ENCODE measurements at places on chromosomes 1 and 21.

GRCh38 chr1:205350691-205351141, 6.0 kb downstream of the KLHDC8A start:
- DNase-seq = no peak

- no peak for DNase-seq
Observed at GRCh38 chr1:117971777-117972176, 42.2 kb downstream of the WDR3 start.

DNA sequence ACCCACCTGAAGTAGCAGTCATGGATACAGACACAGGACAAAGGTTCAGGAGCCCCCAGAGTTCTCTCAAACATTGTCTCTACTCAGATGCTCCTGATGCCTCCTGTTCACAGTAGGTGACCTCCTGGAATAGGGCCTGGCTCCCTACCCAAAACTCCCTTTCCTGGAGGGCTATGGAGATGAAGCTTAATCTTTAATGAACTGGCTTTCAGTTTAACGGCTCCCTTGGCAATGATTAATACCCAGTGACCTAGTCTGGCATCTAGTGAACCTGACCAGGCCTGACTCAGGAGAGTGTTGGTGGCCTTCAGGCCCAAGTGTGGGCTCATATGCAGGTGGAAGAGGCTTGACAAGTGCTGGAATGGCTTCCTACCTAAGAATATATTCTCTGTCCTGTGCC, 65.2 kb upstream of the TRABD2B start:
- no peak for DNase-seq

DNA sequence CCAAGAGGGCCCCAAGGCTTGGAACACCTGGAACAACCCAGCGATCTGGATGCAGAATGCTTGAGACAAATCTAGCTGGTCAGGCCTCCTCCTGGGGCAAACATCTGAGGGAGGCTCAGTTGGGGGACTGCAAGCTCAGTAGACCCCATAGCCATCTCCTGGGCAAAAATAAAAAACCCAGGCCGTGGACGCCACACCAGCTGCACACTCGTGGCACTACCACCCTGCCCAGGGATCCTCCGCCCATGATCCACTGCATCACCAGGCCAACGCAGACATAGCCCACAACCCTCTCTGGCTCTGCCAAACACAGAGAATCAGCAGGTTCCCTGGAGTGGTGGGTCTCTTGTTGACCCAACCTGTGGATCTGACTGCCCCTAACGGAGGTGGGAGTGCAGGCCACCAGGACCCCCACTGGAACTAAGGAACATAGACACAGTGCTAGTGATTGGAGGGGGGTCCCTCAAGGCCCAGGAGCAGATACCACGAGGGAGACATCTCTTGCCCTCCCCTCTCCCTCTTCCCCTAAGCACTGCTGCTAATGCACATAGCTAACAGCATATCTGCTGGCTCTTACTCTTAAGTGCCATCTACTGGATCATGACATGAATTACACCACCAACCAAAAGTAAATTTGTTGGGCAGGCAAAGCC, 147.2 kb downstream of the CHD1L start:
- DNase-seq = no peak

GRCh38 chr21:36184545-36184944, 27.9 kb downstream of the DOP1B start:
- no peak for DNase-seq

DNA sequence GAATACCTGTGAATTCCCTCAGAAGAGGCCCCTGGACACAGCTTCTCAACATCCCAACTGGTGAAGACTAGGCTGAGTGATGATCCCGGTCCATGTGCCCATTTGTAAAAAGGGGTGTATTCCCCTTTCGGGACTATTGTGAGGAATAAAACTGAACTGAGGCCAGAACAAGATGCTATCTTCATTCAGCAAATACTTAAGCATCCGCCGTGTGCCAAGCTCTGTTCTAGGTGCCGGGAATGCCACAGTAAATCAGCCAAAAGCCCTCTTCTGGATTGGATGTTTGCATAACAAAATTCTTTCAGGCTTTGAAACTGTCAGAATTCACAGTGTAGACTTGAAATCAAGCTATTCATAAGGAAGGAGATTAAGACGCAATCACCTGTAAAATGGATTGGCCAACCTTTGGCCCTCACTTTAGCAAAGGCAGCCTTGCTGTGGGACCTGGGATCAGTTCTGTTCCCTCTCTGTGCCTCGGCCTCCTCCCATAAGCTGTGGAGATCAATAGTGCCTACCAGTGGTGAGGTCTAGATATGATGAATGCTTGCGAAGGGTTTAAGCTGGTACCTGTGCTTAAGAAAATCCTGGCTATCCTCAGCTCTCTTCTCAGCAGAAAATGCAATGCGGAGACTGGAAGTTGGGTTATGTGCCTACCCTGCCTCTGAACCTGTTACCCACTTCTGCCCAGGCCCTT, 1.8 kb downstream of the ALPL start:
- no peak for DNase-seq

DNA sequence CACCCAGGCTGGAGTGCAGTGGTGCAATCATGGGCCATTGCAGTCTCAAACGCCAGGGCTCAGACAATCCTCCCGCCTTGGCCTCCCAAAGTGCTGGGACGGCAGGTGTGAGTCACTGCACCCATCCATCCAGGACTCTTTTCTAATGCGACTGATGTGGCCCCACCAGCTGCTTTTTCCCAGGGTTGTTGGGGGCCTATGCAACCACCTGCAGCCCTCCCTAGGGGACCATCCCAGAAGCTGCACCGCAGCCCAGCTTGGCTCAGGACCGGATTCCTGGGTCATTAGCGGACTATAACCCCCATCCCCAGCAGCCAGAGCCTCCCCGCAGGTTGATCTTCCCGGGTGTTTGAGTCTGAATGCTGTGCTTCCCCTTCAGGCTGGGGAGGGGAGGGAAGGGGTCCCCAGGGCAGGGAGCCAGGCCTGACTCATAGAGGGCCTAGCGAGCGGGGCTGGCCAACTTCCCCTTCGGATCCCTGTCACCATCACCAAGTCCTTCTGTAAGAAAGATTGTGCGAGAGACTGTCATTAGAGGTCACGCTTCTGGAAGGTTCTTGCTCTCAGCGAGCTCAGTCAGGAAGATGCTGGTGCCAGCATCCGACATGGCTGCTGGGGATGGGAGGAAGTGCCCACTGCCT, 108.7 kb upstream of the ACTRT2 start:
- DNase-seq = no peak

DNA sequence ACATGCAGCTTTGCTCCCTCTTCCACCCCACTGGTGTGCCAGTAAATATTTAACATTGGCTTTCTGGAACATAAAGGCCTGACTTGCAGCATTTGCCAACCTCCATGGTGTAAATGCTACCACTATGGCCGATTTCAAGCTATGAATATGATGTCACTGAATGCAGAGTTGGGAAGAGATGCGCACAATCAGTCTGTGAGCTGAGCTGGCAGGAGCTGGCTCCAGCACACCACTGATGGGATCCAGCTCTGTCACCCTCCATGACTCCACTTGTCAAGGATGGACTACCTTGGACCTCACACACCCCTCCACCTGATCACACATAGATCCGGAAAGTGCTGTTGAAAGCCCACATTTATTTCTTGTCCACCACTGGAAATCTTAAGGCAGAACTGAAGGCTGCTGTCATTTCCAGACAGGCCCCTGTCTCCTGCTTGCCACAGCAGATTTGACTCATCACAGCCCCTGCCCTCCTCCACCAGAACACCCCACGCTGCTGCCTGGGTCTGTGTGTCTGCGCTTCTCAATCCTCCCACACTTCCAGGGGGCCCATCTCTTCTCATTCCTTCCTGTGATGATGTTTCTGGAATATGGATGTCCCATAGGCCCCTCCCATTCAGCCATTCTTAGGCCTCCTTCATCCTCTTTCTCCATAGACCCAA, 82.2 kb upstream of the BCAR3 start:
- DNase-seq = no peak

DNA sequence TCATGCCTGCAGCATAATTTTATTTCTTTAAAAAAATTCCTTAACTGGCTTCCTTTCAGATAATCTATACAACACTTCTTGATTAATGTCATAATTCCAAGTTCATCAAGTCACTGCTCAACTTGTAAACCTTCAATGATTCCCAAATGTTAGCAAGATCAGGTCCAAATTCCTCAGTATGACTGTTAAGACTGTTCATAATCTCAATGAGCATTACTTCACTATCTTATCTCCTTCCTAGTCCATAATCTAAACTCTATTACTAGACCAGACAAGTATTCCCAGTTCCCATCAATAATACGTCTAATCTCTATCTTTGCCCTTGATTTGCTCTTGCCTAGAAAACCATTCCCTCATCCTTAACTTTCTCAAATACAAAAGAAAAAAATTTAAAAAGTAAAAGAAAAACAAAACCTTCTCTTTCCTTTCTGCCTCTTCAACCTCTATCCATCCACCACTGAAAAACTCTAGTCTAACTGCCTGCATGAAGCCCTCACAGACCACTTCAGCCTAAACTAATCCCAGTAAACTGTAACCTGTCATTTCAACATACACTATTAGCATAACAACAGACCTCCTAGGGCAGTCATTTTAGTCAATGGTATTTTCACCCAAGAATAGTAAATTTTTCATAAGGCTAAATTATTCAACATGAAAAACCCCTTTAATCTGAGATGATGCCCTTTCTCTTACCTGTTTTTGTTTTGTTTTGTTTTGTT, 15.5 kb downstream of the LUZP1 start:
- DNase-seq = no peak

DNA sequence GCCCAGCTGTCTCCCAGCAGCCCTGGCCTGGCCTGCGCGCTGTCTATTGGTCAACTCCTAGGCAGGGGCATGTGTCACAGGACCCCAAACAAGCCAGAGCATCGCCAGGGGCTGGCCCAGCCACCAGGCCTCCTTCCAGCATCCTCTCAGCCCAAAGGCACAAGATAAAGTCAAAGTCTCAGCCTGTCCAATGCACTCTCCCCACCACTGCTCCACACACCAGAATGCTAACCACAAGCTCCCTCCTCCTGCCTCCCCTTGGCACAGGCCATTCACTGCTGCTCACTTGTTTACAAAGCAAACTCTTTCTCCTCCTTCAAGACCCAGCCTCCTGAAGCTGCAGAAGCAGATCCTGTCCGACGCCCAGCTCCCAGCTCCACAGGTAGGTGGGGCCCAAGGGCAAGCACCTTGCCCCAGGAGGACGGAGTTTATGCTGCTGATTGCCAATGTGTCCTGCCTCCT, 133.4 kb downstream of the DMRTB1 start:
- no peak for DNase-seq

DNA sequence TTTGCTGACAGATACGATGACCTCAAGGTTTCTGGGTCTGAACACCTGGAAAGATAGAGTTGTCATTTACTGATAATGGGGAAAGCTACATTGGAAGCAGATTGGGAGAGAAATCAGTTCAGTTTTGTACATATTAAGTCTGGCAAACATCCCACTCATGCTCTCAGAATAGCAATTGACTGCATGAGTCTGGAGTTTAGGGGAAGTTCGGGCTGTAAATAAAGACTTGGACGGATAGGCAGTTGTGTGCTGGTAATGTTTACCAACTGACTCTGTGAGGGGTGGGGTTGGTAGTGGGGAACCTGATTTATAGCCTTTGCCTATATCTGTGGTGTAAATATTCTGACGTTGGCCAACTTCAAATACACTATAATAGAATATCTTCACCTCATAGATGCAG, 4.0 kb downstream of the H6PD start:
- no peak for DNase-seq

GRCh38 chr1:59422921-59423575, 126.2 kb downstream of the FGGY start:
- no peak for DNase-seq
